Vagina (tissue), 2 donors: ENCODE measurements at places on chromosomes 5 and 9.

GRCh38 chr9:91451431-91452270, 28.0 kb upstream of the NFIL3 start:
- DNase-seq = no peak

- DNase-seq = no peak
Measured at GRCh38 chr5:43773478-43773844, 170.5 kb downstream of the NNT start.

DNA sequence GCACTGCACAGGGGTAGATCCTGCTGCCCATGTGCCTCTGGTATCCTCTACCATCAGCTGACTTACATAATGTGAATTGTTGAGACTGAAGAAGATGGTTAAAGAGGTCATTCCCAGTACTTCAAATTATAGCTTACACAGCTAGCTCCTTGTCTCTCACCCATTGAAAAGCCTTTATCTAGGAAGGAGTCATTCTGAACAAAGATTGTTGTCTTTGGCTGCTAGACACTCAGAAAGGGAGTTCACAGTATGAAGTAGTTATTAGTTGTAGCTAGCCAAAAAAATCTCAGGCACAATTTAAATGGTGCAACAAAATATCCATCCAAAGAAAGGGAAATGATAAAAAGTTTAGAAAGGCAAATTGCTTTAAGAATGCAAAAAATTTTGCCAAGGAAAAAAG, 102.0 kb upstream of the NREP start:
- no peak for DNase-seq

DNA sequence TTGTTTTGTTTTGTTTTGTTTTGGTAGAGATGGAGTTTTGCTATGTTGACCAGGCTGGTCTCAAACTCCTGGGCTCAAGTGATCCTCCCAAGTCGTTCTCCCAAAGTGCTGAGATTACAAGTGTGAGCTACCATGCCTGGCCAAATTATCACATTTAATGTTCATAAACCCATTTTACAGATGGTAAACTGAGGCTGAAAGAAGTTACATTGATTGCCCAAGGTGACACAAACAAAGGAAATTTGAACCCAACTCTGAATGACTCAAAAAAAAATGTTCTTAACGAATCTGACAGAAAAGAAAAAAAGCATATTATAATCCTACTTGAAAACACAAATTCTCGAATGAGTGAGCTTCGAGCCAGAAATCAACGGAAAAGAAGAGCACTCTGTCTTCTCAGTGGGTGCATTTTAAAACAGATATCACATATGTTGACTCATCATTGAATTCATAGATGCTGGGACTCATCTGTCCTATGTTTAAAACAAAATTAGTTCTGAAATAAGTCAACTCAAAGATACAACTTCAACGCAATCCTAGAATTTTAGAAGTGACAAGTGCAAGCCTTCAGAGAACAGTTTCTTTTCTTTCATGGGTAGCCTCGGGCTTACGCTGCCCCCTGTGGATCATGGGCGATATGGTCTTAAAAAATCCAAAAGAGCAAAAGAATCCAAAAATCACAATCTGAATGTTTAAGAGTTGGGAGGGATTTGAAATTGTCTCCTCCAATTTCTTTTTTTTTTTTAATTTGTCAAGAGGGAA, 28.4 kb downstream of the TIMD4 start:
- no peak for DNase-seq

- DNase-seq = no peak
Measured at GRCh38 chr9:95073042-95073607, 244.4 kb downstream of the FANCC start.

DNA sequence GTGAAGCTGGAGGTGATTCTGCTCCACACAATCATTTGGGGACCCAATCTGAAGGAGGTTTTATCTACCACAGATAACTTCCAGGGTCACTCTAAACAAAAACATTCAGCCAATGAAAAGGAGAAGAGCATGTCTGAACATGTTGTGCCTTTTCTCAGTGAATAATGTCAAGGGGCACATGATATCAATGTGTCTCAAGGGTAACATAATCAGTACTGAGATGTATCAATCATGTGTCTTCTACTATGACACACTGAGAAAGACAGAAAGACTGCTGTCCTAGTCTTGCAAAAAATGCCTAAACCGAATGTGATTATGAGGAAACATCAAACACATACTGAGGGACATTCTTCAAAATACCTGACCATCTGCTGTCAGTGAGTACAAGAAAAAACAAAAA, 25.4 kb upstream of the RASA1 start:
- no peak for DNase-seq

GRCh38 chr9:129981180-129981907, 61.6 kb downstream of the FNBP1 start:
- DNase-seq = no peak

- no peak for DNase-seq
Measured at GRCh38 chr9:111965566-111966019, 69.0 kb downstream of the UGCG start.

GRCh38 chr9:123234853-123235252, 33.5 kb downstream of the STRBP start:
- no peak for DNase-seq

GRCh38 chr5:89396278-89396954, 513.4 kb upstream of the MEF2C start:
- DNase-seq = no peak

DNA sequence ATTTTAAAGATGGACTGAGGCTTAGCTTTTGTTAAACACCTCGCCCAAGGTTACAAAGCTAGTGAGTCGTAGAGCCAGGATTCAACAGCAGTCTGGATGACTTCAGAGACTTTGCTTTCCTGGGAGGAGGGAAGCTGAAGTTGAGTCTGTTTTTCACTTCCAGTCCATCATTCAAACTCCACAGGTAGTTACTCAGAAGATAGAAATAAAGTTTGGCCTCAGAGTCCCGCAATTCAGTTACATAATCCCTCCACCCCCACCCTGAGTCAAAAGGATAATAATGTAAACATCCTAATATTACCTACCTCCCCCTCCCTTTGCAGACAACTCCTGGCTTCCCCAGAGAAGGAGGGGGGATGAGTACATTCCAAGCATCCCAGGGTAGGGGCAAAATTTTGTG, 8.1 kb downstream of the HBEGF start:
- no peak for DNase-seq

- DNase-seq = no peak
Measured at GRCh38 chr5:120139039-120139438, 325.1 kb upstream of the PRR16 start.

- no peak for DNase-seq
Measured at GRCh38 chr9:80811656-80812055, 877.7 kb downstream of the TLE1 start.
